Lung microvascular endothelial cell (primary cell): ENCODE measurements at places on chromosomes 13 and 19. TPM values are rescaled to one million over a fixed set of nuclear protein-coding genes. Genes with fewer than 3 reads are reported as not detected.

The ZNF554 gene
- 2.2 and 3.2 TPM in 2 replicates for total RNA-seq

- DNase-seq: no peak
These were observed 198.4 kb upstream of the SLITRK6 start for GRCh38 chr13:85997587-85997986.

DNA sequence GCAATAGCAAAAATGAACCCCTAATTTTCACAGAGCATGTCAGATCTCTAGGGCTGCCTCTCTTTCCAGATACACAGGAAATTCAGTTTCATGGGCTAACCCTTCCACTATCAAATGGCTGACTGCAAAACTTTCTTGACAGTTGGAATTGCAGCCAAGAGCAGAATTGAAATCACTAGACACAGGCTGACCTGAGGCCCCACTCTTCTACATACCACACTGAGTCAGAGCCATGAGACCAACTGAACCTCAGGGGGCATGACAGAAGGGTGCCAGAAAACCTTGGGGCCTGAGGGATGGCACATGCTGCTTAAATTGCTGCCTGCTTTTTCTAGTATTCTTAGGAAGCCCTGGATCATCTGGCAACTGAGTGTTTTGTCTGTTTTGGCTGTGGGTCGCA, 1.7 kb upstream of the DLEU7 start:
- no peak for DNase-seq

DNA sequence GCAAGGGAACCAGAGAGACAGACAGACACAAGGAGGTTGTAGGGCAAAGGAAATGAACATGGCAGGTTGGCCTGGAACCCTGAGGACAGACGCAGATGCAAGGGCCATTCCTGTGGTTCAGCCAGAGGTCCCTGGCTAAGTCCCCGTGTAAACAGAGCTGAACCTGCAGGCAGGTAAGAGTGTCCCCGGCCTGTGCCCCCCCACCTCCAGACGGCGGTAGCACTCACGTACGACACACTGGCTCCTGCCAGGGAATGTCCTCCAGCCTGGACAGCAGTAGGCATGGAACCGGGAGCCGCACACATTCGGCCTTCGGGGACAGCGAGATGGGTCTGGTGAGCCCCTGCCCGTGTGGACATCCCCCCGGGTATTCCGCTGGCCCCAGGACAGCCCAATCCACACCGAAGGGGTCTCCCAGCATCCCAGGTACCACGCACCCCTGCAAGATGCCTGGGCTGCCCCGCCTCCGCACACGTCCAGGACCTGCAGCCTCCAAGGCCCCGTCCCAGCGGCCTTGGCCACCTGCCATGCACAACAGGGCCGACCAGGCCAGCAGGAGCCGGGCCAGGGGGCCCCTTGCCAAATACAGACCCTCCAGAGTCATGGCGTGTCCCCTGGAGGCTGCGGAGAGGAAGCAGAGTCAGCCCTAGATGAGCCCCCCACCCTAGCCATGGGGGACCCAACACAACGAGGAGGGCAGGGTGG, 2.4 kb downstream of the FBN3 start:
- DNase-seq: no peak

The AMER2 gene
- not detected in 2 replicates for total RNA-seq

DNA sequence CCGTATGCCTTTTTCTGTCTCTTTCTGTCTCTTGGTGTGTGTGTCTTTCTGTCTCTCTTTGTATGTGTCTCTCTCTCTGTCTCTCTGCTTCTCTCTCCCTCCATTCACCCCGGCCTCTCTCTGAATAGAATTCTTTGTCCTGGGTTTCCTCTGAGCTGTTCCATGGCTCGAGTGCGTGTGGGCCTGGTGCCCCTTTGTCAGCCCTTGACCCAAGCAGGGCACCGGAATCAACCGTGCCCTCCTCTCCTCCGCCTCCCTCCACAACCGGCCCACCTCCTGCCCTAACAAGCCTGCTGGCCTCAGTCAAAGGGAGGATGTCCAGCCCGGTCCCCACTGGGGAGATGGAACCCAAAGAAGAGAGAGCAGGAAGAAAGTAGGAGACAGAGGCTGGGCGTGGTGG, 3.2 kb downstream of the AXL start:
- no peak for DNase-seq

DNA sequence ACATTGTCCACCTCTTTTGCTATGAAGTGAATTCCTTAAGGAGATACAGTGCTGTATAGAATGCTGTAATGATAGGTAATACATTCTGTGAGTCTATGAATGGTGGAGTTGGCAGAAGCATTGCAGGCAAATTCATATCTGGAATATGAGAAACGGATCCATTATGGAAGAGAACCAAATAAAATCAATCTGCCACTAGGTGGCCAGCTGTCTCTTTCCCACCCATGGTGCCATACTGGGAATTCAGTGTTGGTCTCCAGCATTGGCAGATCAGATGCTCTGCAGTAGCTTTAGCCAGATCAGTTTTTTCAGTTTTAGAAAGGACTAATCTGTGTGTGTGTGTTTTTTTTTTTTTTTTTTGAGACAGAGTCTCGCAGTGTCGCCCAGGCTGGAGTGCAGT, 27.6 kb downstream of the DNAJC3 start:
- no peak for DNase-seq

DNA sequence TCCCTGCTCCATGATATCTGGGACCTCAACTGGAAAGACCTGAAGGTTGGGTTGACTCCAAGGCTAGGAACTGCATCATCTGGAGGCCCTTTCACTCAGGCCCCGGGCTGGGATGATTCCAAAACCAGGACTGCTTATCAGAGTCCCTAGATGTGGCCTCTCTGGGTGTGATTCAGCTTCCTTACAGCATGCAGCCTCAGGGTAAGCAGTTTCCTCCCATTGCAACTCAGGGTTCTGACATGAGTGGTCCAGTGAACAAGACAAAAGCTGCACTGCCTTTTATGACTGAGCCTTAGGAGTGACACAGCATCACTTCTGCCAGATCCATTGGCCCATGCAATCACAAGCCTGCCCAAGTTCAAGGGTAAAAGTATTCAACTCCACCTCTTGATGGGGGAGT, 502.8 kb downstream of the COG6 start:
- DNase-seq: no peak

DNA sequence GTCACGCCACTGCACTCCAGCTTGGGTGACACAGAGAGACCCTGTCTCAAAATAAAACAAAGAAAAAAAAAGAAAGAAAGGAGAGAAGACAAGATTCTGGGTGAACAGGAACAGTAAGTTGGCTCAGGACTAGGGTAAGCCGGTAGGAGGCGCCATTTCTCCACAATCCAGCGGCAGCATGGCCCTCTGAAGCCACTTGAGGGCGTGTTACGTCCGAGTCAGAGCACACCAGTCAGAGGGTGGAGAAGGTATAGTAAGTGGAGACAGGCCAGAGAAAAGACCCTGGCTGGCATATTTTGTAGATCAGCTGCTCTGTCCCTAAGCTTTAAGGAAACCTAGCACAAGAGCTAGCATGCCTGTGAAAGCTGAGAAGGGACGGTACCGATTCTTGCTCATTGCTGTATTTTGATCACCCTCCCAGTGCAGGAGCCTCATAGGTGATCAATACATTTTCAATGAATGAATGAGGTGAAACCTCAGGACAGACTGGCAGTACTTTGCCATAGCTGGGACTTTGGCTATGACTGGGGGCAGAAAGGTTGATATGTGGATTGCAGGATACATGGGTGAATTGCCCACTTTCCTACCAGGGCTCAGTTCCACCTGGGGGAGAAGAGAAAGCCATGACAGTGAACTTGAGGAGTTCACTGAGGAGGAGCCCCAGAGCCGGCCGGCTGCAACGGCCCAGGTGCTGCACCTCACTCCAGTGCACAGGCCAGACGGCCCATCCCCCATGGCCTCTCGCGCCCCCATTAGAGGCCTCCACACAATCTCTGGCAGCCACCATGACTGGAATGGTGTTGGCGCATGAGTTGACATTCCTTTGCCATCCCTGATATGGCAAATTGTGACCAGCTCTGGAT, 23.5 kb downstream of the POU2F2 start:
- DNase-seq: peak; percentile 93

DNA sequence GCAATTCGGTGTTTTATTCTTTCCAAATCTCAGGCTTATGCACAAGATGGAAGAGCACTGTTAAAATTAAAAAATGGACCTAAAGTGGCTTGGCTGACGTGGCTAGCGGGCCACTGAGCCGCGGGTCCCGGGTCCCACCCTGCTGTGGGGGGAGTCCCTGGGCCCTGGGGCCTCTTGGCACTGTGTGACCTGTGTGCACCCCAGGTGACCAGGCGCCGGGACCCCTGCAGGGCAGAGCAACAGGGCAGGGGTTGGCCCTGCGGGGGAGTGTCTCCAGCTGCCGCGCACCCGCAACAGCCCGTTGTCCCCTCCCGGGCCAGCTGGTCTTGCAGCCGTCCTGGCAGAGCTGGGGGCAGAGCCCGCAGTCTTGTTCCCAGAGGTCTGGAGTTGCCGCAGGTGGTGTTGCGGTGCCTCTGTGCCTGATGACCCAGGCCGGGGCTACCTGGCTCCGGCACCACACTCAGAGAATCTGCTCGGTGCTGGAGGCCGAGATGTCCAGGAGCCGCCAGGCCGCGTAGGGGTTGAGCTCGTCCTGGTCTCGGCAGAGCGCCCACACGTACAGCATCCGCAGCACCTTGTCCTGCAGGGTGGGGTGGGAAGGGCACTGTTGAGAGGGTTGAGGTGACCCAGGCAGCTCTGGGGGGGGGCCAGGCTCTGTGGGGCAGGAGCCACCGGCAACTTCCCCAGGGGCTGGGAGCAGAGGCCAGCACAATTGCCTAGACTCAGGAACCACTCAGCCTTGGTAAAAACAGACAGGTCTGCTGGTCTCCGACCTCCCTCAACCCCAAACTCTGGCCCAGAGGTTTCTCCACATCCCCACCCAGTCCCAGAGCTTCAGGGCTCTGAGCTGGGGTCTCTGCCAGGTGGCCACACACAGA, 1.0 kb upstream of the CTXN1 start:
- no peak for DNase-seq

DNA sequence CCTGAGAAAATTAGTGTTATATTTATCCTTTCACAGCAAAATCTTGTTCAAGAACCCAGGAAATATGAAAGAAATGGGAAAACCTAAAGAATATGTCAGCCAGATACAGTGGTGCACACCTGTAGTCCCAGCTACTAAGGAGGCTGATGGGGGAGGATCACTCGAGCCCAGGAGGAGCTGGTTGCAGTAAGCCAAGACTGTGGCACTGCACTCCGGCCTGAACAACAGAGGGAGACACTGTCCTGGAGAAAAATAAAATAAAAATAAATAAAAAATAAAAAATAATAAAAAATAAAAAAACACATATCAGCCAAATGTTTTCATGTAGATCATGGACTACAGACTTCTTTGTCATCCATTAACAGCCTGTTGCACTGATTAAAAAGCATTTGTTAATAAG, 244.8 kb upstream of the KLHL1 start:
- no peak for DNase-seq

DNA sequence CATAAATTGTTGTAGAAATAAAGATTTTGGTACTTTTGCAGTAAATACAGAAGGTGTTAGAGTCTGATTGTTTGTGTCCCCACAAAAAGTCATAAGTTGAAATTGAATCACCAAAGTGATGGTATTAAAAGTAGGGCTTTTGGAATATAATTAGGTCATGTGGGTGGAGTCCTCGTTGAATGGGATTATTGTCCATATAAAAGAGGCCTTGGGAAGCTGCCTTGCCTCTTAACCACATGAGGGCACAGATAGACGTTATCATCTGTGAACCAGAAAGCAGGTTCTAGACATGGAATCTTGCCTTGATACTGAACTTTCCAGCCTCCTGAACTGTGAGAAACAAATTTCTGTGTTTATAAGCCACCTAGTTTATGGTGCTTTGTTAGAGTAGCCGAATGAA, 186.8 kb downstream of the PRR20E start:
- DNase-seq: no peak

DNA sequence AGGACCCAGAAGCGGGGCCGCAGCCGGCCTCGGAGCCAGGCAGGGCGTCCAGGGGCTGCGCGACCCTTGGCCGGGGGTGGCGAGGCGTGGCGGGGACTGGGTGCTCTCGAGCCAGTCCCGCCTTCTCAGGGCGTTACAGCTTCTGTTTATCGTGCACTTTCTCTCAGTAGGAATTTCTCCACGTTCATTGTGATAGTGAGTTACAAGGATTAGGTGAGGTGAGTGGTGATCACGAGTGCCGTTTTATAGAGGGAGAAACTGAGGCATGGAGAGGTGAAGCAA, 600 bp downstream of the AP1M1 start:
- no peak for DNase-seq

DNA sequence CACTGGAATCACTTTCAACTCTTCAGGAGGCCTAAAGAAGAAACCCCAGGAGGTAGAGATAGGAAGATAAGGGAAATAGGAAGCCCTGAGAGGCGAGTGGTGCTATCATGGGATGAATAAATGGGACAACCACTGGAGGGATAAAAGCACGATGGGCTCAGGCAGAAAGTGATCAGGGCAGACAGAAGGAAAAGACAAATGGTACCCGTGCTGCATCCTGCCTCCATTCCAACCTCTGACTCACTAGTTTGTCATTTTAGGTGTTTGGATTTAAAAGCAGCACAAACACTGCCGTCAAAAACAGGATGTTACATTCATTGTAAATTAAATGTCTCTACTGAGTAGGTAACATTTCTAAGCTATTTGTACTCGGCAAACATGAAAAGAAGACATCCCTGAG, 314.3 kb upstream of the HTR2A start:
- DNase-seq: no peak

The NLRP4 gene
- total RNA-seq: not detected in 2 replicates

GRCh38 chr19:36049080-36049698, 4.9 kb downstream of the THAP8 start:
- DNase-seq: no peak

DNA sequence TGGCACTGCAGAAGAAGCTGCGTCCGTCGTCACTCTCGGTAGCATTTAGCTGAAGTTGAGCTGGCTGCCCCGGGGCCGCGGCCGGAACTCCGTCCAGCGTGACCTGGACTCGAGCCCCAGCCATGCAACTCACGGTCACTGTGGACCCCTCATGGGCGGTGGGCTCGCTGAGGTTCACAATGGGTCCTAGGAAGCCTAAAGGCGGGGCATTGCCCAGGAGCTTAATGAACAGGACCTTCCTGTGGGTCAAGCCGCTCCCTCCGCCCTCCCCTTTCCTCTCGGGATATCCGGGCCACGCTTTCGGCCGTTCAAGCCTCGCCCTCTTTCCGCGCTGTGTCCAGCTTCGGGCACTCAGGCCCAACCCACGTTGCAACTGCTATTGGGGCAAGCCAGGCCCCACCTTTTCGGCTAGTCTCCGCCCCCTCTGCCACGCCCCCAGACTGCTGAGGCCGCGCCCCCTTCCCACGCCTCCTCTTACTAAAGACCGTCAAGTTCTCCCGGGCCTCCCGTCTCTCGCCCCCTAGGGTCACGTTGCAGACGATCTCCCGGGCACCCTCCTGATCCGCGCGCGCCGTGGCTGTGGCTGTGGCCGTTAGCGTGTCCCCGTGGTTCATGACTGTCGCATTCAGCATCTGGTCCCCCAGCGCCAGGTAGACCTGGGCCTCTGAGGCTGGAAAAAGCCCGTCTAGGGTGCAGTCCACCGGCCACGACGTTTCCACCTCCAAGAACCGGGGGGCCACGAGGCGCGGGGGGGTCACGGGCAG, 1.4 kb upstream of the RAVER1 start:
- peak; percentile 96 for DNase-seq

GRCh38 chr13:45042539-45042938, 53.2 kb downstream of the GPALPP1 start:
- no peak for DNase-seq
